Kidney epithelial cell (primary cell): ENCODE measurements at places on chromosomes 5 and 9. TPM values are rescaled to one million over a fixed set of nuclear protein-coding genes. Genes with fewer than 3 reads are reported as not detected.

The SLC36A3 gene
- not detected in 2 replicates for total RNA-seq

The LPAR1 gene
- 4.6 and 6.4 TPM in 2 replicates for total RNA-seq

The MYOT gene
- total RNA-seq: not detected in 2 replicates

The SLC25A2 gene
- not detected in 2 replicates for total RNA-seq

The KCTD16 gene
- 1.1 and 1.4 TPM in 2 replicates for total RNA-seq

The CKMT2 gene
- not detected in 2 replicates for total RNA-seq

The CTSV gene
- total RNA-seq: 3.1 TPM in 2 replicates

The SLC31A1 gene
- total RNA-seq: 19.8 and 20.9 TPM in 2 replicates

The GTF3C5 gene
- 94.3 and 94.7 TPM in 2 replicates for total RNA-seq

GRCh38 chr5:96434201-96434645, 1.2 kb upstream of the PCSK1 start:
- DNase-seq: peak; percentile 41

- no peak for DNase-seq
These were observed 138.5 kb upstream of the ERCC6L2 start for GRCh38 chr9:95736891-95737522.

- no peak for DNase-seq
These were observed 71.5 kb downstream of the ARHGAP26 start for GRCh38 chr5:142841511-142842265.

- DNase-seq: no peak
These were observed 2.8 kb downstream of the PLK2 start for GRCh38 chr5:58457050-58457449.

DNA sequence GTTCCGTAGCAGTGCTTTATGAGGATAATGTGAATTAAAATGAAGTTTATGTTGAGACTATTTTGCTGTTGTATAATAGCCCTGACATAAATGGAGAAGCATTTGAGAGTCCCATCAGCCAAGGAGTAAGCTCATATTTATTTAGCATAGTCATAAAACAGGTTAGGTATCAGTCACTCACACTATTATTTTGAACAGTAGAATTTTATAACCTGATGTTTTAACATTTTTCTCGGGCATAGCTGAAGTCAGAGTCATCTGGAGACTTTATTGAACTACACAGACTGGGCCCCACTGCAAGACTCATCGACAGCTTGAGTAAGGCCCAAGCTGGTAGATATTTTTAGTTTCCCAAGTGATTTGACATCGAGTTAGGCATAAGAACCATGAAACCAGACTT, 620.3 kb upstream of the WWC1 start:
- no peak for DNase-seq

DNA sequence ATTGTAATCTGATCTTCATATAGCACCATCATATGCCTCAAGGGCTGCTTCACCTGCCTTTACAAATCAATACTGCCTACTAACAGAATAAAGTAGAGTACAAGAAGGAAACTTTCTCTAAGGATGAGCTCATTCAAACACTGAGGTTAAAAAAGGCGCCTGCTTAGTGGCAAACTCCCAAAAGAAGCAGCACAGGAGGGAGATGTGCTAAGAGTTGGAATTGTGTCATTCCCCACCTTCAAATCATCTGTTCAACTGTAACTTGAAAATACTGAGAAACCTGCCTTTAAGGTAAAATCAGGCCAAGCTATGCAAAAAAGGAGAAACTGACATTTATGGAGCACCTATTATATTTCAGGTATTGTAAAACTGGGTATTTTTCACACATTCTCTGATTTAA, 560.6 kb downstream of the PTPRD start:
- no peak for DNase-seq

GRCh38 chr9:74526215-74526614, 29.1 kb downstream of the RORB start:
- DNase-seq: no peak

GRCh38 chr5:143641549-143642355, 170.2 kb upstream of the HMHB1 start:
- no peak for DNase-seq

DNA sequence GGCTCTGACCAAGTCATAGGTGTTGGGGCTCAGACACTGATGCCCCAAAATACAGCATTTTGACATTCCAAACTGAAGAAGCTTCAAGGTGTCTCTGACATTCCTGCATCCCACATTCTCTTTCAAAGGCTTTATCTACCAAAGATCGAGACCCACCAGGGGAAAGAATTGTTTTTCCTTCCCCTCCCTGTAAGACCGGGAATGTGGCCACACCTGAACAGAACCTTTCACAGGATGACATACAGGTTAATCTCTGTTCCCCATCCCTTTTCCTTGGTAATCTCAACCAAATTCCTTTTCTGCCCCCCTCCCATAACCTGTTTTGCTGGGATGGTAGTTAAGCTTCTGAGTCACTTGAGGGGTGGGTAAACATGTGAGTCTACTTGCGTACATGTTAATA, 72.3 kb downstream of the IQGAP2 start:
- no peak for DNase-seq

- DNase-seq: no peak
These were observed 24.3 kb upstream of the ENHO start for GRCh38 chr9:34546834-34547827.

GRCh38 chr5:79173626-79174025, 62.0 kb downstream of the BHMT start:
- DNase-seq: no peak

- DNase-seq: no peak
These were observed 5.4 kb downstream of the SYK start for GRCh38 chr9:90807006-90807405.

GRCh38 chr9:98635374-98635773, 73.4 kb downstream of the GABBR2 start:
- peak; percentile 35 for DNase-seq

DNA sequence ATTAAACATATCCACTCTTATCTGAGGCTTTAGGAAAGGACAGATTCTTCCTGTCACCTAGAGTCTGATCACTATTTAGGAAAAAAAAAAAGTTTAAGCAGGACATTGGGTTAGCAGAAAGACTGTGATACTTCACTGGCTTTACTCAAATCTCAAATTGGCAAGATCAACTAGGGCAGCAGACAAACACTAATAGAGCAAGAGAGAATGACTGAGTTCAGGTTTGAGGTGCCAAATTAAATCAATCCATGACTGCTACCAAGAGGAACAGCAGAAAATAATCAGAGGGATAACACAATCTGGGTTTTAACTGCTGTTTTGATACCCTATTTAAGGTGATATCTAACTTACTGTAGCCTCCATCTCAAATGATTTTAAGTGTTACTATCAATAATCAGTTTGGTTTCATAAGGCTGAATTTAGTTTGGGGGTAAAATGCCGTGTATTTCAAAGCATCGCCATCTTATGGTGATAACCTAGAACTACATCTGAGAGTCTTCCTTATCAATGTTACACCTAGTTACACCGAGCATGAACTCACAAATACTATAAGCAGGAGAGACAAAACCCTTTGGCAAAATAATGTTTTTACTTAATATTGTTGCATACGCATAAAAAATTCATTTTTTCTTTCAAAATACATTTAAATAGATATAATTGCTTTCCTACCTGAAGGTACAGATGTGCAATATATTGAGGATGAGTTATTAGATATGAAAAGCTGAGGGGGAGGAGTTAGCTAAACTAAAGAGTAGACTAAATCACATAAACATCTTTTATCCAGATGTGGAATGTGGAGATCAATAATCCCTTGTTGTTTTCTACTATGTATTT, 286.4 kb upstream of the CDH12 start:
- DNase-seq: no peak

- DNase-seq: peak; percentile 18
These were observed 43.1 kb downstream of the SPATA31D1 start for GRCh38 chr9:82031538-82032280.

DNA sequence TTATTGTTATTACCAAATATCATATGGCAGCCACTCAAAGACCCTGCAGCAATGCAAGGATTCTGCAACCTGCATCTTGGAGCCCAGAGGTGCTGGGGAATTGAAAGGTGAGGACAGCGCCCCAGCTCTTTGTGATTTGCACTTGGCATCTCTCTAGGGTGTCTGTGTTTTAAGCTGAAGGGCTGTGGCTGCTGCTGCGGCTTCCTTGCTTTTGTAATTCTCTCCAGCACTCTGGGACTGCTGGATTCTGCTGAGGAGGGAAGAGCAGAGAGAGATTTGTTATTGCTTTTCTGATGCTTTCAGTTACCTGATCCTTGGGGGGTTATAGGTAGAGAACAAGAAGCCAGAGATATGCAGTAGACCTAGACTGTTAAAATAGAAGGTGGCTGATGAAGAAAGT, 562.4 kb downstream of the EBF1 start:
- DNase-seq: no peak

DNA sequence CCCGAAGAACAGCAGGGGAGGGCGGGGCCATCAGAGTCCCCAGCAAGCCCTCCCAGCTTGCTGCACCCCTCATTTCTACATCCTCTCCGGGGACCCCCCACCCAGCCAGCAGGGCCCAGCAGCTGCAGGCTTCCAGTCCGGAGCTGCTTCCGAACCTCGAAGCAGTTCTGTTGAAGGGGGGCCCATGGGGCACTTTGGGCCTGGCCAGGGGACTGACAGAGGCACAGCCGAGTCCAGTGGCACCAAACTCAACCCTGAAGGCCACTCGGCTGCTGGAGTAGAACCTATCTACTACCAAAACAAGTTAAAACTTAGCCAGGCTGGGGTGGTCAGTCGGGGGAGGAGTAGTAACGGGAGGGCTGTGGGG, 8.1 kb upstream of the CCDC187 start:
- DNase-seq: no peak

DNA sequence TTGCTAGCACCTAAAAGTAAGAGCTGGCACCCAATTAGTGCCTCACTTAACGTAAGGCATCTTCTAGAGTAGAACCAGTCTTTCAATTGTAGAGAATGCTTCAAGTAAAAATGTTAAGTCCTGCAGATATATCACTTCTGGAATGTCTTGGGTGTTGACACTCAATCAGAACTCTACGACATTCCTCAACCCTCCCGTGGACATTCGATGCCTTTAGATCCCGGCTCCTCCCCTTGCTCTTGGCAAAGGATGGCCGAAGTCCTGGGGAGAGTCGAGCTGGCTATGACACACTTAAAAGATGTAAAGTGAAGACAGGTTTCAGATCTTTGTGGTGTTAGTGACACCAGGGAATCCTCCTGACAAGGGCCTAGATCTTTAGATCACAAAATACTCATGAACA, 87.5 kb upstream of the ERCC6L2 start:
- no peak for DNase-seq

GRCh38 chr5:133627180-133627579, 14.8 kb upstream of the FSTL4 start:
- no peak for DNase-seq

- no peak for DNase-seq
These were observed 36.7 kb upstream of the F2R start for GRCh38 chr5:76679231-76679630.

DNA sequence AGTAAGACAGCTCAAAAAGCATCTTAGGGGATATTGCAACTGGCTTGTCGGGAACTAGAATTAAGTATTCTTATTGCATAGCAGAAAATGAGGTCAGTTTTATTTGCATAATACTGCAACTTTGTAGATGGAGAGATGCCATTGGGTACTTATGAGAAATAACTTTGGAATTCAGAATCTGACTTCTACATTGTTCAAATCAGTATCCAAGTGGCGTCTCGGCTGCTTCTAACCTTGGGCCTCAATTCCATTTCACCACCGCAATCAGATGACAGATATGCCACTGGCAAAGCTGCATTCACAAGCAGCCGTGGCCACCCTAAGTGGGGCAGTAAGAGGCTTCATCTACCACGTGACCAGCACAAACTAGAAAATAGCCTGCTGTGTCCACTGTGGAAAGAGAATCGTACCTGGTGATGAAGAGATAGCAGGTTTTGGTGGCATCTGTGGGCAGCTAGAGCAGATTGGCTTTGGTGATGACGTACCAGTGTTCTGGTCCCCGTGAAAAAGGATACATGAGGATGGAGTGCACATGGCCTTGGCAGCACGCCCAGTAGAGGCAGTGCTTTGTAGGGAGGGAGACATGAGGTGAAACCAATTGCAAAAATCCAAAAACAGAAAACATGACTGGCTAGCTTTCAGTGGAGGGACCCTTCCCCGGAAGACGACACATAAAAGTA, 116.6 kb downstream of the KLHL3 start:
- DNase-seq: peak; percentile 23

DNA sequence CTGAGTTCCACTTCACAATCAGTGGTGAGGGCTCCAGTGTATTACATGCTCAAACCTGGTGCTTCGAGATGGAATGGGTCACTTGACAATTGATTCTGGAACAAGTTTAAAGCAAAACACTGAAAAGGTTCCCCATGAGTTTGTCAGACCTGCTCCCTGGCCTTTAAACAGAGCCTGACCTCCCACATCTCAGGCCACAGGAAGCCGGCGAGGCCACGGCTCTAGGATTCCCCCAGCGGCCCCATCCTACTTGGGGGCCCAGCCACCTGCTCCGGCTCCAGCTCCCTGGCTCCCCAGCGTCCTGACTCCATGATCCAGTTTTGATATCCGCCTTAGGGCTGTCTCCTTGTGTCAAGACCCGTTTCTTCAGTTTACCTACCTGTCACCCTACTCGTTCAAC, 62.0 kb downstream of the TTLL11 start:
- DNase-seq: no peak

DNA sequence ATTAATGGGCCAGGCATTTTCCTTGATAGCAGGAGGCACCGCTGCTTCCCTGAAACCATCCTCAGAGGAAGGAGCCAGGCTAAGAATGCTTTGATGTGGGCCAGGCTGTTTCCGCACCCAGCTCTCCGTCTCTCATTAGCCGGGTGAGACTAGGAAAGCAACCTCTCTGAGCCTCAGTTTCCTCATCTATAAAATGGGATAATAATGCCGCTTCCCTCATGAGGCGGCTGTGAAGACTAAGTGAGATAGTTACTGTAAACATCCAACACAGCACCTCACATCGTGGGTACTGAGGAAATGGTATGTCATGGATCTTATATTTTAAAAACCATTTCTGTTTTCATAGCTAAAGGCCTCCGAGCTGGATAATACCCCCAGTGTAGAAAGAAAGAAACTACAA, 46.5 kb downstream of the NEK6 start:
- no peak for DNase-seq

DNA sequence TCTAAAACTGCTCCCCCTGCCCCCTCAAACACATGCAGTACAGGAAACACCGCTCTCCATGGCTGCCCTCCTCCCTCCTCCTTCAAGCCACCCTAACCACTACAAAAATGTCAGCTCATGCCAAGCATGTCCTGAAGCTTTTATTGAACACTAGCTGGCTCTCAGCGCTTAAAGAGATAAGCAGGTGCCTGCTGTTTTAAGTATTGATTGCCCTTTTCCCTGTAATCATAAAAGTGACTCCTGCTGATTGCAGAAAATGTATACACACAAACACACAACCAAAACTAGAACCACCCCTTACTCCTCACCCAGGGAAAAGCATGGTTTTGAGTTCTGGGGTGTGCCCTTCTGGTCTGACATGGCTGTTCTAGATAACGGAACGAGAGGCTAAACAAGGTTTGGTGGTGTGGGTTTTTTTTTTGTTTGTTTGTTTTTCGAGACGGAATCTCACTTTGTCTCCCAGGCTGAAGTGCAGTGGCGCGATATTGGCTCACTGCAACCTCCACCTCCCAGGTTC, 3.7 kb upstream of the UCK1 start:
- DNase-seq: no peak

GRCh38 chr5:180784497-180785097, 18.0 kb downstream of the MGAT1 start:
- no peak for DNase-seq
